ENCODE measurements at places on chromosomes 16 and 17. TPM values are rescaled to one million over a fixed set of nuclear protein-coding genes. Genes with fewer than 3 reads are reported as not detected.

- H3K4me3 ChIP-seq: no peak overlapping the region
- H3K27ac ChIP-seq: no peak overlapping the region
- H3K27me3 ChIP-seq: no peaks in the 10 kb centered on the region
Observed at GRCh38 chr17:8044819-8045810, 6.3 kb downstream of the ALOX15B start.

DNA sequence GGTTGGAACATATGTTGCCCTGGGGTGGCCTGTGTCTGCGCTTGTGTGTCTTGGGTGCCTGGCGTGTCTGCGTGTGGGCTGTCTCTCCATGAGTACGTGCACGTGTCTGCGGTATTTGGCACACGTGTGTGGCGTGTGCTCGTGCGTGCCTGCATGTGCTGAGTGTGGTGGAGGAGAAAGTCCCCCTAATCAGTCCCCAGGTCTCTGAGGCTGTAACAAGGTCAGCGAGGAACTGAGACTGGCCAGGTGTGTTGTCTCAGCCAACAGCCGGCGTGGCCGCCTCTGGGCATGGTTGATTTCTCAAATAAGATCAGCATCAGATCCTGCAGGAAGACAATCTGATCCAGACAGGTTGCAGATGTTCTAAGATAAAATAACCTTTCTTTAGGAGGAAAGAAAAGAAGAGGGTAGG, 3.5 kb upstream of the CPNE7 start:
- peaks cover 27% of the 10 kb centered on the region for H3K4me1 ChIP-seq
- no peak overlapping the region for H3K4me3 ChIP-seq
- H3K36me3 ChIP-seq: no peaks in the 10 kb centered on the region
- no peak for DNase-seq
- H3K27me3 ChIP-seq: no peaks in the 10 kb centered on the region
- H3K27ac ChIP-seq: no peak overlapping the region

GRCh38 chr16:28981517-28981916, 3.3 kb upstream of the LAT start:
- H3K4me3 ChIP-seq: no peak overlapping the region
- peak; percentile 31 for DNase-seq
- H3K36me3 ChIP-seq: peaks cover 1% of the 10 kb centered on the region
- no peaks in the 10 kb centered on the region for H3K4me1 ChIP-seq
- H3K27ac ChIP-seq: no peak overlapping the region

GRCh38 chr16:47493381-47494337, 32.5 kb downstream of the PHKB start:
- no peak overlapping the region for H3K27ac ChIP-seq
- H3K27me3 ChIP-seq: no peaks in the 10 kb centered on the region
- H3K4me3 ChIP-seq: no peak overlapping the region
- H3K4me1 ChIP-seq: no peaks in the 10 kb centered on the region

DNA sequence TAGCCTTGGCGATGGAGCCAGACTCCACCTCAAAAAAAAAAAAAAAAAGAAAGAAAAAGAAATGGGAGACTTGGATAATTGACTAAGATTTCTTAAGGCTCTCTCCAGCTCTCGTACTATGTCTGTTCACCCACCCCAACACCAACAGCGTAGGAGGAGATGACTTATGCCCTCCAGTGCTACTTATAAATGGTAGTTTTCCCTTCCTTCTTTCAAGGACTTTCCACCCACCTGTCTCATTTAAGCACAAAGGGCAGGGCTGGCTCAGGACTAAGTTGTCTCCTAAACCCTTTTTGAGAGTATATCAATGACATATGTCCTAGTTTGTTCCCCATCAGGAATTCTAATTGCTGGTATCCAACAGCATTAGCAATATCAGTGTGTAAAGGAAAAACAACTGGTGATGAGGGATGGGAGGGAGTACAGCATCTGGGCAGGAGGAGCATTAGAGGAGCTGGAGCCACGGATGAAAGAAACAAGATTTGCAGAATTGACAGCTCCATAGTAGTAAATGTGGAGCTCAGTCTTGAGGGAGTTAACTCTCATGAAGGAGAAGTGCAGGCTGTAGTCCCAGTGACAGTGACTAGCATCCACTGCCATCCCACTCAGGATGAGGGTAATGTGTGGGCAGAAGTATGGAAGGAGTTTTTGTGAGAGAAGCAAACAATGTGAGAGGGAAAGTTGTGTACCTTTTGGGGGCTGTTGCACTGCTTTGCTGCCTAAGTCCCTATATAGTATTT, 17.2 kb downstream of the UBE2Z start:
- no peaks in the 10 kb centered on the region for H3K4me1 ChIP-seq
- no peak overlapping the region for H3K4me3 ChIP-seq
- H3K27ac ChIP-seq: no peak overlapping the region
- no peaks in the 10 kb centered on the region for H3K27me3 ChIP-seq
- H3K36me3 ChIP-seq: peaks cover 27% of the 10 kb centered on the region

DNA sequence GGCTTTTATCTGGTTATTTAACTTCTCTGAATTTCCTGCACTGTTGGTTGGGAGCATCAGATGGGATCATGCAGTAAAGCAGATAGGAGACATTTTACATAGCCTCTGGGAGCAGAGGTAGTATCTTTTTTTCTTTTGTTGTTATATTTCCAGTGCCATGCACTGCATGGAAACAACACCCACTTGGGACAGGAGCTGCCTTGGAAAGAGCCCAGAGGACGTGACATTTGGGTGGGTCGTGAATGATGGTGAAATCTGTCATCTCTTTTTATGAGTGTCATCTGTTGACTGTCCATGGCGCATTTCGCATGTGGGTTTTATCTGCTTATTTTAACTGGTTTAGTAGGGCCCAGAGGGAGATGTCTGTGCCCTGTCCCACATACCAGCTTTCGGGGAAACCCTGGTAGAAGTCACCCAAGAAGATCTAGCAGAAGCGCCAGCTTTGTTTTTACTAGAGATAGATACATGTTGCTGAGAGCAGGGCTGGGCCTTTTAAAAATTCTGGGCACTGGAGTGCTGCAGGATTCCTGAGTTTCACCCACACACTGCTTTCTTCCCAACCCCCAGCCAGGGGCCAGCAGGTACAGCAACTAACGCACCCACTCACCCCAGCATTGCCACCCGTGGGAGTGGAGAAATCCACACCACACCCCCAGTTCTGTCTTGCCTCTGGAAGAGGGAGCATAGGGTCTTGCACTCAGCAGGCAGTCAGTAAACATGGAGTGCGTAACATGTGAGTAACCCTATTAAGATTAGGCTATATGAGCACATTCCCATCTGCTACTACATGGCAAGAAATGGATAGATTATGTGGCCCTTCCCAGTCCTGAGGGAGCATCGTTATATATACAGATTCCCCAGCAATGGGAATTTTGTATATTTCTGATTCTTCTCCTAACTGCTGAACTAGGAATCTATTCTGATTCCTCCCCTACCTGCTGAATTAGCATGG, 8.4 kb upstream of the TERF2 start:
- peaks cover 48% of the 10 kb centered on the region for H3K4me1 ChIP-seq
- H3K4me3 ChIP-seq: no peak overlapping the region
- H3K27me3 ChIP-seq: no peaks in the 10 kb centered on the region
- DNase-seq: peak; percentile 33
- H3K27ac ChIP-seq: no peak overlapping the region
- no peaks in the 10 kb centered on the region for H3K36me3 ChIP-seq

- peaks cover 22% of the 10 kb centered on the region for H3K4me1 ChIP-seq
- H3K36me3 ChIP-seq: no peaks in the 10 kb centered on the region
- H3K27ac ChIP-seq: peak overlapping the region; percentile 65
- peak; percentile 77 for DNase-seq
- no peaks in the 10 kb centered on the region for H3K27me3 ChIP-seq
- H3K4me3 ChIP-seq: no peak overlapping the region
Observed at GRCh38 chr17:77839698-77840512, 118.6 kb upstream of the TNRC6C start.

DNA sequence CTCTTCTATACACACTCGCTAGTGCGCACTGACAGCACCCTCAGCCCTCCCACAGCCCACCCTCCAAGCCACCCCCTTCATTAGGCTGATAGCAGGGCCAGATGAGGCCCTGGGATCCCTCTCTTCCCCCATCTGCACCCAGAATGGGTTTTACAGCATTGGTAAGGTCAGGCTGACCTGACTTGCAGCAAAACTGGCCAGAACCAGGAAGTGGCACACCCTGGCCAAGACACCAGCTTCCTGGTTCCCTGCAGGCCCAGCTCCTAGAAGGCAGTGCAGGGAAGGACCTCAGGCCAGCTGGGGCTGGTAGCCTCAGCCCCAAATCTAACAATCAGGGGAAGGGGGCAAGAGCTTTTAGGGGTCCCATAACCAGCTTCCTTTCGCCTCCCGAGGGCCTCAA, 50.0 kb upstream of the MRPS23 start:
- H3K36me3 ChIP-seq: no peaks in the 10 kb centered on the region
- peak overlapping the region; percentile 87 for H3K27ac ChIP-seq
- no peaks in the 10 kb centered on the region for H3K27me3 ChIP-seq
- peaks cover 71% of the 10 kb centered on the region for H3K4me1 ChIP-seq

- H3K4me3 ChIP-seq: no peak overlapping the region
- H3K27me3 ChIP-seq: no peaks in the 10 kb centered on the region
- no peaks in the 10 kb centered on the region for H3K36me3 ChIP-seq
Observed at GRCh38 chr16:78501744-78502143, 402.3 kb downstream of the WWOX start.

DNA sequence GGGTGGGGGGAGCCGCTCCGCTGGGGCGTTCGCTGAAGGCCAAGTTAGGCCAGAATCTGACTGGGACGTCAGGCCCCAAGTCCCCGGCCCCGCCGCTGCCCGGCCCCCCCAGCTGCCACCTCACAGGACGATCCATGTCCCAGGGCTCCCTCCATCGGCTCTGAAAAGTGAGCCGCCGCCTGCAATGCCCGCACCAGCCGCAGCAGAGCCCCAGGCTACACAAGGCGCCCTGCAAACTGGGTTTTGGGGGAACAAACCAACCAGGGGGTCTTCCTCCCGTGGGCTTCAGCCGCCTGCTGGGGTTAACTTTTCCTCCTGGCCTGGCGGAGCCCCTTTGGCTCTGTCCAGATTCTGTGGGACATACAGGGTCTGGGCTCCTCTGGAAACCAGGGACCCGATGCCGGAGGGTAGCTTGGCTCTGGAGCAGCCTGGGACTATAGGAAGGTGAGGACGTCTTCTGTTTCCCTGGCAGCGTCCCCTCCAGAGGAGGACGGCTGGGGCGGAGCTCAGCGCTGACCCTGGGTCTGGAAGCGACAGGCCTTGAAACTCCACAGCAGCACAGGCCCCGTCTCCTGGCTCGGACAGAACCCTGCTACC, 835 bp downstream of the NME4 start:
- peak; percentile 30 for DNase-seq
- H3K4me1 ChIP-seq: 0 out of 2 replicates have a peak, but pooled peaks cover 4% of the 10 kb centered on the region
- no peak overlapping the region for H3K4me3 ChIP-seq
- H3K36me3 ChIP-seq: peaks cover 3% of the 10 kb centered on the region
- H3K27me3 ChIP-seq: no peaks in the 10 kb centered on the region

DNA sequence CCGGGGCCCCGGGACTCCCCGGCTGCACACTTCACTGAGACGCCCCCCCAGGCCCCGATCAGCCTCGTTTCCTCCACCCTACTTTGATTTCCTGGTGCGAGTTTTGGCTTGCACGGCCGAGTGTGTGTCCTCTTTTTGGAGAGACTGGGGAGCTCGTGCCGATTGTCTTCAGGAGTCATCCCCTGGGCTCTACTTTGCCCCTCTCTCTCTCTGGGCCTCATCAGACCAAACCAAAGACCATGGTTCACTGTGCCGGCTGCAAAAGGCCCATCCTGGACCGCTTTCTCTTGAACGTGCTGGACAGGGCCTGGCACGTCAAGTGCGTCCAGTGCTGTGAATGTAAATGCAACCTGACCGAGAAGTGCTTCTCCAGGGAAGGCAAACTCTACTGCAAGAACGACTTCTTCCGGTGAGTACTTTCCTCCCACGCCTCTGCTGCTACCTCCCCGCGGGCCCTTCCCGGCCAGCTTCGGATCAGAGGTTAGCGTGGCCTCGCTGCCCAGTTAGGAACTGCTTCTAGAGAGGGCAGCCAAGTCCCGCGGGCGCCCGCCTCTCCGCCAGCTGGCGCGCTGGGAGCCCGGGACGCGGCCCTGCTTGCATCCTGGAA, 787 bp downstream of the LHX1 start:
- no peak overlapping the region for H3K27ac ChIP-seq
- H3K4me1 ChIP-seq: peaks cover 23% of the 10 kb centered on the region
- peak overlapping the region; percentile 11 for H3K4me3 ChIP-seq

- H3K36me3 ChIP-seq: no peaks in the 10 kb centered on the region
- no peaks in the 10 kb centered on the region for H3K4me1 ChIP-seq
- no peaks in the 10 kb centered on the region for H3K27me3 ChIP-seq
Observed at GRCh38 chr16:85227946-85228862, 115.9 kb upstream of the CIBAR2 start.

SCNN1B gene
- total RNA-seq: not detected

RAMP2 gene
- total RNA-seq: 24.3 TPM

CMTM1 gene
- 5.6 TPM for total RNA-seq
